B cell (primary cell): ENCODE measurements at places on chromosomes 6 and 20. TPM values are rescaled to one million over a fixed set of nuclear protein-coding genes. Genes with fewer than 3 reads are reported as not detected.

DNA sequence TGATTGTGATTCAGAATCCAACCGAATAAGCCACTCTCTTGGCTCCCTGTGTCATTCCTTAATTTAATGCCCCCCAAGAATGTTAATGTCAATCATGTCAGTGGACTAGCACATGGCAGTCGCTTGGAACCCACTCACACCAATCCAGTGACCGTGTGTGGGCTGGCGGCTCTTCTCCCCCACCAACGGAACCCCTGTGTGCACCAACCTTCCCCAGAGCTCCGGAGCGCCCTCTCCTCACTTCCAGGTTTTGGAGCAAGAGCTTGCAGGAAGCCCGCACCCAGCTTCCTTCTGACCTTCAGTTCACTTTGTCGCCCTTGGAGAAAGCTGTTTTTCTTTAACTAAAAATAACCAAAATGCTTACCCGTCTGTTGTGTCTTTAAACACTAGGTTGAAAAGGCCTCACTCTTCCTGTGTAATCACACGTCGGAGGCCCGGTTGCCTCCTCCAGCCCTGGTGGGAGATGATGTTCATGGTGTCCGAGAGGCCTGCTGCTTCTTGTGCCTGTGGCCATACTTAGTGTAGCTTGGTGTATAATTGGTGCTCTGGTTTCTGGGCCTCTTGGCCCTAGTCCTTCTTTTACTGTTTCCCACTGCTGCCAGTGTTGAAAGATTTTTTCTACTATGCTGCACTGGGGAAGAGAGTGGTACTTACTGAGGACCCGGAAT lies 17.8 kb upstream of the MAP1LC3A start:
- DNase-seq: no peak

DNA sequence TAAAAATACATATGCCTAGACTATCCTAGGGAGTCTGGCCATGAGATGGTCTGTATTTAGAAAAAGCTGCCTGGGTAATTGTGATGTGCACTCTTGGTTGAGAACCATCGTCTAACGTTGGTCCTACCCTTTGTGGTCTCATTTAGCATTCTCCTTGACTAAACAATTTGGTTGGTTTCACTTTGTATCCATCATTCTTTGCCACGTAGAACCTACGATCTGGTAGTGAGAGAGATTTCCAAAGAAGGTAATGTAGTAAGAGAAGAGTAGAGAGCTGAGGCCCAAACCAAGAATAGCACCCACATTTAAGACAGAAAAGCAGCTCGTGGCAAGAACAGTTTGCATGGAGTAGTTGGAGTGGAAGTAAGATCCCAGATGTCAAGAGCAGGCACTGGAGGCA lies 219.8 kb downstream of the TMEM200A start:
- no peak for DNase-seq

RBPJL gene
- not detected in 2 replicates for total RNA-seq

MYLK4 gene
- 1.1 and 1.2 TPM in 2 replicates for total RNA-seq
